ENCODE measurements at places on chromosomes 16 and 17.

GRCh38 chr17:75307957-75308731 is 18.9 kb upstream of the SLC25A19 start:
- no peak for DNase-seq

- no peak for DNase-seq
Measured at GRCh38 chr17:44211281-44212265, 7.9 kb downstream of the UBTF start.

DNA sequence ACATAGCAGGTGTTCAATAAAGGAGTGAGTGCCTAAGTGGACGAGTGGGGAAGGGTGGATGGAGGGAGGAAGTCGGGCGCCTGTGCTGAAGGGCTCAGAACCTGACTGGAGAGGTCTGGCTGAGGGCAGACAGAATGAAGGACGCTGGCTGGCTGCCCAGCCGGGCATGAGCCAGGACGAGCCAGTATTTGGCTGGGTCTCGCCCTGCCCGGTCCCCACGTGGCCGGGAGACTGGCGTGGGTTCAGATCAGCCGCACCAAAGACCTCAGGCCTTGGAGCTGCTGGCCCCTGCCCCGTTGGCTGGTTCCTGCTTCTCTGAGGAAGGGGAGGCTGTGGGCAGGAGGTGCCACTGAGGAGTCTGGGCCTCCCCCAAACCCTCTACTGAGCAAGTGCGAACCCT is 79.8 kb downstream of the ENGASE start:
- DNase-seq = no peak

- no peak for DNase-seq
Measured at GRCh38 chr17:58533616-58534188, 19.3 kb upstream of the MTMR4 start.

DNA sequence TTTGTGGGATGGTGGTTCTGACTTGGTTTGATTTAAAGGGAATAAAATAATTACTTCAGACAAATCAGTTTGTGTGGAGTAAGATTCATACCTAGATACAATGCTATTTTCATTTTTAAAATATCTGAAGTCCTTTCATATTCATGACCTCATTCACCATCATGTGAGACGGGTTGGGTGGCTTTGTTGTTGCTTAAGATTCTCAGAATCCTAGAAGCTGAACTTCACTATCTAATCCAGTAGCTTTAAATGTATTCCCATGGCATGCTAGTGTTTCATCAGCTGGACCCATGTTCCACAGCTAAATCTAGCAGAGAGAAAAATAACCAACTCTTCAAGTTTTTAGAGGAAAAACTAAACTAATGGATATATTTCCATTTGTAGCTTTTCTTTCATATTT is 2.7 kb upstream of the AMFR start:
- no peak for DNase-seq

- no peak for DNase-seq
Measured at GRCh38 chr16:11329891-11330290, 15.4 kb upstream of the RMI2 start.

DNA sequence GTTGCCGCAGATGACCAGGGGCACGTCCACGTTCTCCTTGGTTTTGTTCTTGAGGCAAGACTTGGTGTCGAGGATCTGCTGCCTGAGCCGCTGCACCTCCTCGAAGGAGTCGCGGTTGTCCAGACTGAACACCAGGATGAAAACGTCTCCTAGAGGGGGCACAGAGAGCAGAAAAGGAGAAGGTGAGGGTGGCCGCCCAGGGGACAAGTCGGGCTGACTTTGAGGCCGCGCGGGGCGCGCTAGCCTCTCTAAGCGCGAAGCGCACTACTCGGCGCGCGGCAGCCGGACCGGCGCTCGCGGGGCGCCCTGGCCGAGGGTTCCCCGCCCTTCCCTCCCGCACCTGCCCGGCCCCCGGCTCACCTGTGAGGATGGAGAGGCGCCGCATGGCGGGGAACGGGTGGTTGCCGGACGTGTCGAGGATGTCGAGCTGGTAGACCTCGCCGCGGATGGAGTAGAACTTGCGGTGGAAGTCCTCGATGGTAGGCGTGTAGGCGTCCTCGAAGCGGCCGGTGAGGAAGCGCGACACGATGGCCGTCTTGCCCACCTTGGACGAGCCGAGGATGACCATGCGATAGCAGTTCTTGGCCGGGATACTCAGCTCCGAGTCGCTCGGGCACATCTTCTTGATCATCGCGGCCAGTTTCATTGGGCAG is 533 bp downstream of the RASD1 start:
- DNase-seq = no peak

GRCh38 chr17:17186051-17186450 is 20.1 kb downstream of the PLD6 start:
- DNase-seq = no peak

DNA sequence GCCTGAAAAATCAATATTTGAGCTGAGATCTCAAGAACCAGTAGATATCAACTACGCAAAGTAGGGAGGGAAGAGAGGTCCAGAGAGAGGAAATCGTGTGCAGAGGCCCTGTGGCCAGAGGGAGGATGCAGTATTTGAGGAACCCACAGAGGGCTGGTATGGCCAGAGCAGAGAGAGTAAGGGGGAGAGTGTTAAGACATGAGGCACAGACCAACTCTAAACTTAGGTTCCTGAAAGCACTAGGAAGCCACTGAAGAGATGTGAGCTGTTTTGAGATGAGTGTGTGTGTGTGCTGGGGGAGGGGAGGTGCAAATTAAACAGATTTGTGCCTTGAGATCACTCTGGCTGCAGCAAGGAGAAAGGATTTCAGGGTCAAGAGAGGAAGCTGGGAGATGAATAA is 10.9 kb downstream of the SLC13A2 start:
- DNase-seq = no peak

- no peak for DNase-seq
Measured at GRCh38 chr17:57289613-57290012, 33.3 kb downstream of the MSI2 start.

DNA sequence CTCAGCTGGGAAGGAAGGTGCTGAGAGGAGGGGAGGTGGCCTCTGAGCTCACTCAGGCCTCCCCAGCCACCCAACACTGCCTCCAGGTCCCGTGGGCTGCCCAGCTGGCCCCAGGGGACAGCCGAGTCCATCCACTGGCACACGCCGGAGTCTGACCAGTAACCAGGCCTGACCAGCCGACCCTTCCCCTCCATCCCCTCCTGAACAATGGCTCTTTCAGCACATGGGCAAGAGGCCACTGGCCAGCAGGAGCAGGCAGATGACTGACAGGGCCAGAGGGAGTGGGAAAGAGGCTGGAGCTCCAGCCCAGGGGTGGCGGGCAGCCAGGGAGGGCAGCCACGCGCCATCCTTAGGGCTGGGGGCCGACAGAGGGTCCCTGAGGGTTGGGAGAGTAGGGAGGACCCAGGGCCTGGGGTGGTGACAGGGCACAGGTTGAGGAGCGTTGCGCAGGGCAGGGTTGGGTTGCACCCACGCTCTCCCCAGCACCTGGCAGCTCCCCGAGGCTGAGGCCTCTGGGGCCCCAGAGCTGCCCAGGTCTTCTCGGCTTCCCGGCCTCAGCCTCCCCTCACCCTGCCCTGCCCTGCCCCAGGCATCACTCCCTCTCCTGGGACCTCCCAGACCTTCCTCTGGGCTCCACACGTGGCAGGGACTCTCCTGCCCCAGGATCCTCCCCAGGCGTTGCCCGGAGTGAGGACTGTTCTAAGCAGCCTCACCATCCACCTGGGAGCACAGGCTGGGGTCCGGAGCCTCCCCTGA is 20.2 kb upstream of the SLC38A10 start:
- DNase-seq = no peak

DNA sequence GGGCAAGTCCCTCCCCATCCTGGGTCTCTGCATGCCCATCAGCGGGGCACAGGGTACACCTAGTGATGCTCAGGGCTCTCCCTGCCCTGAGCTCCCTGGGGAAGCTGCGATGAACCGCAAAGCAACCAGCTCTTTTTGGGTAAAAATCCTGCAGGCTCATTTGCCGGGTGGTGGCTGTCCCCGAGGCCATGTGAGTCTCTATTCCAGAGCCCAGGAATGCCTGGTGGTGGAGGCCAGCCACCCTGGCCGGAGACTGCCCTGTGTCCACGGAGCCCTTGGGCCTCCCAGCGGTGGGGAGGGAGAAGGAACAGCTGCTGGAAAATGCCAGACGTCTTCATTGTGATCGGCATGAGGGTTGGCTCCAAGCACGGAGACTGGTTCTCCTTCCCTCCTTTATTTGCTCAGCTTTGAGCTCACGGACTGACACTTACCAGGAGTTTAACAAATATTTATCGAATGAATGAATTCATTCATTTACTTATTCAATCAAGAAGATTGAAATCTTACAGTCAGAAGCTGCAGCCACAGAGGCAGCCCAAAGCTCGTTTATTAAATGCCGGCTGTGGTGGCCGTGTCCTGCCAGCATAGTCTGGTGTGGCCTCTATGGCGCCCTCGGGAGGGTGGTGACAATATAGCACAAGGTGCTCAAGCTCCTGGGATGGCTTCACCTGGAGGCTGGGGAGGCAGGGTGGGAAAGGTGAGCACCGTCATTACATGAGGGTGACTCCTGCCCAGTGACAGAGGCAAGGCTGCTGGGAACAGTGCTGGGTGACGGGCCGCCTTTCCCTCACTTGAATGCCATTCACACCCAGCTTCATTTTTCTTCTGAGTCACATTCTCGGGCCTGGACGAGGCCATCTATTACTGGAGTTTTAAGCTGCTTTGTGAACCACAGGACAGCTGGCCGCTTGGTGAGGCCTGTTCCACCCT is 31.1 kb upstream of the JPH3 start:
- no peak for DNase-seq

- DNase-seq = no peak
Measured at GRCh38 chr17:77882481-77883212, 75.9 kb upstream of the TNRC6C start.

GRCh38 chr17:78258323-78259191 is 27.1 kb downstream of the TMEM235 start:
- DNase-seq = no peak

- no peak for DNase-seq
Measured at GRCh38 chr16:77696149-77696548, 26.2 kb upstream of the NUDT7 start.

GRCh38 chr17:48619826-48620449 is 4.8 kb upstream of the HOXB8 start:
- DNase-seq = no peak

DNA sequence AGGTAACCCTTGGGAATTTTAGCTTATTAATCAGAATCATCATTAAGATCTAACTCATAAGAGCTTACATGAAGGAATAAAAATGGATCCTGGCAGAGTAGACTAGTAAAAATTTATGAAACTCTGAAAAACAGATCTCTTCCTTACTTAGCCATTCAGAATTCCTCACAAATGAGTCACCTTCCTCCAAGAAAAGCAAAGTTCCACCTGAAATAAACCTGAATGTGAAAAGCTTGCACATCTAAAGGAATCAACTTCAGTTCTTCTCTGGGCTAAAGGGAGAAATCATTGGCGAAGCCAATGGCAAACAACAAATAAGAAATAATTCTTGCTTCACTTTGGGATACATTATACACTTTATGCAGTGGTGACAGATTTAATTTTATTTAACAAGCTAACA is 22.7 kb downstream of the MYO1D start:
- no peak for DNase-seq

DNA sequence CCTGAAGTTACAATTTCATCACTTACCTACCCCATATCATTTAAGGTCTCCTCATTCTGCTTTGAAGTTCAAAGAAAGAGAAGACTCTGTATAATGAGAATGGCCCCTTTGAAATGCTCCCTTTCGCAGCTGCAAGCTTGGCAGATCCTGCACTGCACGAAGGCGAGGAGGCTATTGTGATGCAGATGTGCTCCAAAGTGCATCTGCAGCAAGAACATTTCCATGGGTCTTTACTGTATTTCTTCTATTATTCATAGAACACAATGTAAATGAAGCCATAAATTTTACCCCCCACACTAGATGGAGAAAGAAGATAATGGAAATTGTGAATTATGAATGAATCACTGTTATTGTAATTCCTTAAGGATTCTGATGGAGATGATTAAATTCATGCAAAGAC is 178.7 kb downstream of the CHD9NB start:
- no peak for DNase-seq

GRCh38 chr17:6660101-6660500 is 8.5 kb downstream of the C17orf100 start:
- no peak for DNase-seq

GRCh38 chr16:49216593-49216992 is 65.0 kb downstream of the CBLN1 start:
- DNase-seq = no peak

- no peak for DNase-seq
Measured at GRCh38 chr16:61233713-61234112, 802.5 kb downstream of the CDH8 start.

DNA sequence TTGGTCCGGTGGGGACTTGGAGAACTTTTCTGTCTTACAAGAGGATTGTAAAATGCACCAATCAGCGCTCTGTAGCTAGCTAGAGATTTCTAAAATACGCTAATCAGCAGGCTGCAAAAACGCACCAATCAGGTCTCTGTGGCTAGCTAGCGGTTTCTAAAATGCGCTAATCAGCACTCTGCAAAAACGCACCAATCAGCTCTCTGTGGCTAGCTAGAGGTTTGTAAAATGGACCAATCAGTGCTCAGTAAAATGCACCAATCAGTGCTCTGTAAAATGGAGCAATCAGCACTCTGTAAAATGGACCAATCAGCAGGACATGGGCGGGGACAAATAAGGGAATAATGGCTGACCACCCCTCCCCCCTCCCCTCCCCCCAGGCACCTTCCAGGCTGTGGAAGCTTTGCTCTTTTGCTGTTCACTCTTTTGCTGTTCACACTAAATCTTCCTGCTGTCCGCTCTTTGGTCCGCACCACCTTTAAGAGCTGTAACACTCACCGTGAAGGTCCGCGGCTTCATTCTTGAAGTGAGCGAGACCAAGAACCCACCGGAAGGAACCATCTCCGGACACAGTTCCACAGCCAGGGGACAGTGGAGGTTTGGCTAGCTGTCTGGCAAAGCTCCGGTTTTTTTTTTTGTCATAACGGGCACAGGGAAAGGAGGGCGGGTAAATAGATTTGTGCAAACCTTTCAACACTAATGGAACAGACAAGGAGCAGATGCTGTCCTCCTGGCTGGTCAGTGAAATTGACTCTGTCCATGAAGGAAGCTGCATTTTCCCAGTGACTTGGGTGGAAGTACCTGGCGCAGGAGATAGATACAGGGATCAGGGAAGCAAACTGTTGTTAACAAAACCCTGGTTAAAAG is 8.3 kb downstream of the PITPNC1 start:
- no peak for DNase-seq

GRCh38 chr16:74794668-74795067 is 20.0 kb upstream of the FA2H start:
- DNase-seq = no peak

GRCh38 chr17:56694825-56695224 is 101.3 kb downstream of the NOG start:
- DNase-seq = no peak

- no peak for DNase-seq
Measured at GRCh38 chr17:56034197-56034635, 119.1 kb upstream of the ANKFN1 start.

- DNase-seq = no peak
Measured at GRCh38 chr16:52533296-52533695, 13.6 kb downstream of the TOX3 start.
